ENCODE measurements at places on chromosomes 7 and 10.

GRCh38 chr10:73183667-73184281, 15.9 kb downstream of the FAM149B1 start:
- DNase-seq: no peak

DNA sequence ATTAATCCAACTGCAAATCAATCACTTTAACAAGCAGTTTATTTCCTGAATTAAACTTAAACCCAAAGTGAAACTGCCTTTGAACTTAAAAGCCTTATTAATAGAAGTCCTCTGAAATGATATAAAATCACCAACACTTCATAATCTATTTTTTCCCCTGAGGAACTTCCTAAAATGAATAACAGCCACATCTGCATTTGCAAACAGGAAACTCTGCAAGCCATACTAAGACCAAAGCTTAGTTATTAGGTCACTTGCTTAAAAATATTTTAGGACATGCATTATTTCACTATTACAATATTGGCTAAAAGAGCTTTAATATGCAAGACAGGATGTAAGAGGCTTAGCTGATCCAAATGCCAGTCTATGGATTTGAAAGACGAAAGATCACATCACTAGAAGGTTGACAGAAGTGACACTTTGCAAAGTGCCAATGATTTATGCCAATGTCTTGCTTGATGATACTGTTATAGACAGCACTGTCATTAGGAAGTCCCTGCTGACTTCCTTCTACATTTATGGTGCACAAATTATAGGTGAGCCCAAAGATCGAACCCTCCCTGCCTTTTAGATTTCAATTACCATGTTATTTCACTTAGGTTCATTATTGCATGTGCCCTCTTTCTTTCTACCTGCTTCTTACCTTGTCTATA, 99.9 kb upstream of the SKAP2 start:
- DNase-seq: no peak

- DNase-seq: no peak
These were observed 68.2 kb downstream of the CLEC2L start for GRCh38 chr7:139591550-139592195.

DNA sequence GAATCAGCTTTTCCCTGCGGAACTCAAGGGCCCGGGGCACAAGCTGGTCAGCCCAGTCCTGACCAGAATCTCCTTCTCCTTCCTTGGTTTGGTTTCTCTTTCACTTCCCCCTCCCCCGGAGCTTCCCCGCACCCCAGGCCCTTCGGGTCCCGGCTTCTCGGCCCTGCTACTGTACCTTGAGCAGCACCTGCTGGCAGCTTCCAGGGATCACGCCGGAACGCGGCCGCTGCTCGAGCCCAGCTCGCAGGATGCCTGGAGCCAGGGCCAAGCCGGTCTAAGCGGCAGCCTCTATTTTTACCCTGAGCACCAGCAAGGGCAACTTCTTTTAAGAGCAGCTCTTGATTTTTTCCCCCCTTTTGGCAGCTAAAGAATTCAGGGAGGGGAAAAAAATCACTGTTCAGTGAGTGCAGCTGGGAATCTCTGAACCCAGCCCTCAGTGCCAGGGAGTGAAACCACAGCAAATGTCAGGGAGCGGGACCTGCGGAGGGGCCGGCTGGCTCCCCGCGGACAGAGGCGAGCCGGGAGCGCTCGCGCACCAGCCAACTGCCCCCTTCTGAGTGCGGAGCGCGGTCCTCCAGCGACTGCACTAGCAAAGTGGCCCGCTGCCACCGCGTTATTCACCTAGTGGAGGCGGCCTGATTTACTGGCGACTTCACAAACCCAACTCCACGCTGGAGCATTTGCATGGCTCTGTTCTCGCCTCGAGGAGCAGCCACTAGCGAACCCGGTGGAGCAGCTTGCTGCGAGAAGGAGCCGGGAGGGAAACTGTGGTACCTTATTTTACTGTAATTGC, 2.4 kb upstream of the INHBA start:
- peak; percentile 87 for DNase-seq

- no peak for DNase-seq
These were observed 19.3 kb downstream of the VWA2 start for GRCh38 chr10:114258274-114258840.

DNA sequence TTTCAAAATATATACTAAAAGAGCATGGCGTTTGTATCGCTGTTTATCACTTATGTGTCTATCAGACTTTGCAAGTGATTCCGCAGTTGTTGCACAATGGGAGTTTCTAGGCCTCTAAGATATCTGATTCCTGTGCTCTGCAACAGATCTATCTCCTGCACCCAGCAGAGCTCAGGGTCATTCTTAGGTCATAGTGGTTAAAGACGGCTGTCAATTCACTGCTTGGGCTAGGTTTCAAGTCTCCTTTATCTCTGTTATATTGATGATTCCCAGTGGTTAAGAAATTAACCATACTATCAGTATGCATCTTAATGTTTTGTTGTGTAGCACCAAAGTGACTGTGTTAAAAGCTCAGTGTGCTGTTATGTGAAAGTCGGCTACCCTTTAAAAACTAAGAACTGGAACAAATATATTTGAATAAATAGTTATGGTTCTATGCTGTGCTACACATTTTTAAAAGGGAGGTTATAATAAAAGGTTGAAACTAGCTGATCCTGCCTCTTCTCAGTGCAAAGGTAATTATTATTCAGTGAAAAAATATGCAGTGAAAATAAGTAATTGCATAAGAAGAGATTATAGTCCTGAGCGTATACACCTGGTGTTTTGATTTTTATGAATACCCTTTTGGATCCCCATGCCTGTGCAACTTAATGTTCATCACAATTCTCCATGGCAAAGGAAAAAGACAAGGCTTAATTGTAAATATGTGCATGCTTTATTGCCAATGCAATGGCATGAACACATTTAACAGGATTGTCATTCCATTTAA, 24.0 kb downstream of the HOXA1 start:
- no peak for DNase-seq

DNA sequence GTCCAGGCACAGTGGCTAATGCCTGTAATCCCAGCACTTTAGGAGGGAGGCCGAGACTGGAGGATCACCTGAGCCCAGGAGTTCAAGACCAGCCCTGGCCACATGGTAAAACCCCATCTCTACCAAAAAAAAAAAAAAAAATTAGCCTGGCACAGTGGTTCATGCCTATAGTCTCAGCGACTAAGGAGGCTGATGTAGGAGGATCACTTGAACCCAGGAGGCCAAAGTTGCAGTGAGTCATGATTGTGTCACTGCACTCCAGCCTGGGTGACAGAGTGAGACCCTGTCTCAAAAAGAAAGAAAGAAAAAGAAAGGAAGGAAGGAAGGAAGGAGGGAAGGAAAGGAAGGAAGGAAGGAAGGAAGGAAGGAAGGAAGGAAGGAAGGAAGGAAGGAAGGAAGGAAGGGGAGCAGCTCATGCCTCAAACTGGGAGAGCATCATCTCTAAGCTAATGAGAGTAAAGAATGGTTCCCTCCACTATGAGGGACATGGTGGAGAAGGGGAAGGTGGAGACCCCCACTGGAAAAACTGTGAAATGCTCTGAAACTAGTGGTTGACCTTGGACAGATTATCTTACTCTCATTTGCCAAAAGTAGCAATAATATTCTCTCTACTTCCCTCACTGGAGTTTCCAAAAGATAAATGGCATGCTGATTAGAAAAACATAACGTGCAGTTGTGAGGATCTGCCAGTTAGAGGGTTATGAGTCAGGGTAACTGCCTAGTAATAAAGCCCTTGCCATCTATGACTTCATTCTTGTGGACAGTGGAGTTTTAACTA, 16.8 kb downstream of the GIMAP5 start:
- no peak for DNase-seq
